Germinal center (tissue), 1 donor: ENCODE measurements at places on chromosomes 12 and 14.

- DNase-seq = no peak
Observed at GRCh38 chr14:50943261-50943942, 881 bp downstream of the PYGL start.

DNA sequence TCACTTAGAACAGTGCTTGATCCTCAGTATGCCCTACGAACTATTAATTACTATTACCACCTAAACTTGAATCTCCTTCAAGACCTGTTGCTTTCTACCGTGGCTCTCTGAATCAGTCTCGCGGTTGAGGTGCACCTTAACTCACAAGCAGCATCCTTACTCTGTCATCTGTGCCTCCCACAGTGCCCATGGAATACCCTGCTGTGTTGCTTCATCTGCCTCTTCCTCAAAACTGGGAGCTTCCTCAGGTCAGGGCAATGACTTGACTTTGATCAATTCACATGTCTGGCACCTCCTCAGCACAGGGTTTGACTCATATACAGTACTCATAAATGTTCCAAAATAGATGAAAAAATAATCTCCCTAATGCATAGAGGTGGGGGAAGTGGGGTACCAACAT, 305.9 kb downstream of the NUAK1 start:
- DNase-seq = no peak

DNA sequence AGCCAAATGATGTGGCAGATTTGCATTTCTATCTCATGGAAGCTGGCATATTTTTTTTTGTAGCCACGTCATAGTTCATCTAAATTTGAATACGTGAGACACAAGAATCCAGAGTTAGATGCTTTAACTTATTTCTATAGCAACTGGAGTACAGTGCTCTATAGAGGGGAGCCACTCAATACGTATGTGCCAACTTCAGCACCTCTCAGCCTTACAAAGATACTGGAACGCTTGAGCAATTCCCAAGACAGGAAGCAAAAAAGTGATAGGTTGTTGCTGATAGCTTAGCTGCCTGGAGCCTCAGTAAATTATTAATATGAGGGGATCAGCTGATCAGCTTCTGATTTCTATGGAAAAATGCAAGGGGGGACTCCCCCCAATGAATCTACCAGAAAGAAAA, 24.1 kb upstream of the PELI2 start:
- no peak for DNase-seq

DNA sequence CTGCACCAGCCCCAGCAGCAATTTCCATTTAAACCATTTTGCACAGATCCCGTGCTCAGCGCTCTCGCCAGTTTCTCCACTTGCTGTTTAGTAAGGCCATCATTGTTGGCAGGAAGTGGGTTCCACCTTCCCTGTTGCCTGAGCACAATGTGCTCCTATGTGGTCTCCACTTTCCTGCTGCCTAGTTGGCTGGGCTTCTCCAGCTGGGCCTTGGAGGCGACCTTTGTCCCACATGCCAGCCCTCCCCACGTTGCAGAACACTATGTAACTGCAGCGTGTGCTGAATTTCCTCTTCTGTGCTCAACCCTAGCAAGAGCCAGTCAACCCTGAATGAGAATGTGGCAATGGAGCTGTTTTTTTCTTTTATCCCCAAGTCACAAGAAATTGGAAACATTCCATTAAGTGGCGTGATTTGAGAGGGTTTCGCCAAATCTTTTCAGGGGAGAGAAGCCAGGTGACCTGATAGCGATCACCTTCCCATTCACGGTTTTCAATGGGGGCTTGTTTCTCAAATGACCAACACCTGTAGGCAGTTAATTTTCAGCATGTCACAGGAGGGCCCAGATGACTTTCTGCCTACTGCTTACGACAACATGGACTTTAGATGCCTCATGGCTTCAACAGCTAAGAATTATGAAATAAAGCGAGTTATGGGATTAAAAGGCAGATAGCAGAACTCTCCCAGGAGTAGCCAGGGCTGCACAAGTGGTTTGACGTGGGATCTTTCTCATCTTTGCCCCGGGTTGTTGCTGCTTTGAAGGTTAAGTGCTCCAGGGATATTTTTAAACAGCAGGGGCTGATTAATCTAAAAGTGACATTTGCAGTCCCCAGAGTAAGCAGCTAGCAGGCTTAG, at the start of gene ACACB:
TSS of gene ACACB (plus strand) at position 830 of the 853 bp plus-strand sequence. CDS start 22,819 bp downstream, outside the sequence.
- DNase-seq = no peak

- DNase-seq = no peak
Observed at GRCh38 chr12:69105101-69105962, 134.0 kb upstream of the CPSF6 start.

DNA sequence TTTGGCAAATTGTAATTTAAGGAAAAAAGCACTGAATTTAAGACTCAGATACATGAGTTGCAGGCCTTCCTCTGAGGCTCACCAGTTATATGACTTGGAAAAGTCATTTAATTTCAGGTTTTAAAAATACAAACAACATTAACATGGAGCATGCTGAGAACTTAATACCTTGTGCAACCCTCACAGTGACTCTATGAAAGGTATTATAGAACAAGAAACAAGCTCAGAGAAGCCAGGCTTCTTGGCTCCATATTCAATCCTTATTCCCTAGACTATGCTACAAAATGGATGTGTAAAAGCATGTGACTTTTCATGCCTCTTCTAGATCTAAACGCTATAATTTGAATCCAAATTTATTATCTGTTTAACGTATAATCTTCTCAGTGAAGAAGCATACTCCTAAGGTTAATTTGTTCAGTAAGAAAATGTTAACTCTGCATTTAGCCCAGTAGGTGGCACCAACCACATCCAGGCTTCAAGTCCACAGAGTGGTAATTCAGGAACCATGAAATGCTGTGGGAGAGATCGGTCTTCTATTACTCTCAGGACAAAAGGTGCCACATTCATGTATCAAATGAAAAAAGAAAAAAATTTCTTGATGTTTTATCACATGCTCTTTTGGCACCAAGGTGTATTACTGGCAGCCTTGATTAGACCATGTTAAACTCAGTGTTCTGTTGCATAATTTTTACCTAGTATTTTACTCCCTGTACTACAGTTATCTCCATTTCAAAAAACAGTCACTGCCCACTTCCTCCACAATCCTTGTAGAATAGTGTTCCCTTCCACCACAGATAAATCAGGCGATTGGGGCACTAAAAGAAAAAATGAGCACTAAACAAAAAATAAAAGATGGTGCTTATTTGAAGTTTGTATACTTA, 9.3 kb downstream of the CCDC196 start:
- DNase-seq = peak; percentile 29

- DNase-seq = no peak
Observed at GRCh38 chr14:44898551-44898950, 63.2 kb downstream of the KLHL28 start.

GRCh38 chr14:48792376-48793024, 793.7 kb downstream of the RPS29 start:
- DNase-seq = no peak

DNA sequence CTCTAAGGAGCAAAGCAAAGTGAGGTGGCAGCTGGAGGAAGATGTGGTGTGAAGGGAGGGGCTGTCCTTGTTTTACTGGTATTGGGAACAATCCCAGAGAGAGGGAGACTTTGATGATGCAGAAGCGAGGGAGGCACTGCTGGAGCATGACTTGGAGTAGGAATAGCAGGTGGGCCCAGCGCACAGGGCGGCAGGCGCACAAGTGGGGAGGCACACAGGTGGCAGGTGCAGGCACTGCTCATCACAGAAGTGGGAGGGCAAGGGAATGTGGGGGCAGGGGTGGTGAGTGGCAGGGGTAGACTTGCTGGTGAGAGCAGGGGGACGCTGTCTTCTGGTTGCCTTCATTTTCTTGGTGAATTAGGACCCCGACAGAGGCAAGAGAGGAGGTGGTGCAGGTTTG, 11.5 kb upstream of the IFI27 start:
- DNase-seq = no peak

- peak; percentile 30 for DNase-seq
Observed at GRCh38 chr12:94488463-94488862, 28.8 kb upstream of the CEP83 start.
